ENCODE measurements at places on chromosomes 4 and X.
A peak's percentile ranks its signal among the peaks of the same experiment; 100 is the strongest.

DNA sequence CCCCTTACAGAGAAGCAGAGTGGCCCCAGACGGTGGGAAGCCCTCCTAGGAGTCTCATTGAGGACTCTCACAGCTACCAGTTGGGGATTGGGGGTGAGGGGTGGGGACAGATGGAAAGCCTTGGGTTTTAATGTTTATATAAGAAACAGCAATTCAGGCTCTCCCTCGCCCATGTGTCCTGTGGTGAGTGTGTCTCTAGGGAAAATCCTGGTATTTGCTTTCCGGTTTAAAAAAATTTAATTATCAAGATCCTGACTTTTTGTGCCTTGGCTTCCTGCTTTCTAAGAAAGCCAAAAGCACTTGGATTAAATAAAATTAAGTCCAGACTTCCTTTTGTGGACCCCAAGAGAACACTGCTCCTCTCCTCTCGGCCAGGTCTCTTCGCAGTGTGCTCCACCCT is 93.8 kb downstream of the SOWAHB start:
- no peak for DNase-seq

- DNase-seq: no peak
Measured at GRCh38 chrX:118935352-118935751, 39.1 kb upstream of the LONRF3 start.

- no peak for DNase-seq
Measured at GRCh38 chr4:3284734-3285557, 7.9 kb upstream of the RGS12 start.

DNA sequence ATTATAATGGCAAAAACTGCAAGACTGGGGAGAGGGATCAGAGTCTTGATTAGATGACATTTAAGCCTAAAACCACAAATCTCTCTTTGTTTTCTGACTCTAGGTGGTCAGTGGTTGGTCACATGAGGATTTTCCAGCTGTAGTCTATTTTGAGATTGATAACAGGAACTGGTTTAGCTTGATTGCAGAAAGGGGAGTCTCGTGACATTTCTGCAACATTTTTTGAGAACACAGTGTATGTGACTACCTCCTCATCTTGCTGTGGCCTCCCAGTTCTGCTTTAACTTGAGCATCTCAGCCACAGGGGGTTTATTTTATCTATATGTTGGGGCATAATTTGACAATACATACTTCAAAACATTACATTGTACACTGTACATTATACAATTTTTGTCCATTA is 726.4 kb upstream of the MAGEB2 start:
- DNase-seq: no peak

- DNase-seq: peak; percentile 22
Measured at GRCh38 chrX:275967-276580, 5.1 kb upstream of the PLCXD1 start.
